Neural progenitor cell (in vitro differentiated cells): ENCODE measurements at places on chromosomes 11 and 22.

DNA sequence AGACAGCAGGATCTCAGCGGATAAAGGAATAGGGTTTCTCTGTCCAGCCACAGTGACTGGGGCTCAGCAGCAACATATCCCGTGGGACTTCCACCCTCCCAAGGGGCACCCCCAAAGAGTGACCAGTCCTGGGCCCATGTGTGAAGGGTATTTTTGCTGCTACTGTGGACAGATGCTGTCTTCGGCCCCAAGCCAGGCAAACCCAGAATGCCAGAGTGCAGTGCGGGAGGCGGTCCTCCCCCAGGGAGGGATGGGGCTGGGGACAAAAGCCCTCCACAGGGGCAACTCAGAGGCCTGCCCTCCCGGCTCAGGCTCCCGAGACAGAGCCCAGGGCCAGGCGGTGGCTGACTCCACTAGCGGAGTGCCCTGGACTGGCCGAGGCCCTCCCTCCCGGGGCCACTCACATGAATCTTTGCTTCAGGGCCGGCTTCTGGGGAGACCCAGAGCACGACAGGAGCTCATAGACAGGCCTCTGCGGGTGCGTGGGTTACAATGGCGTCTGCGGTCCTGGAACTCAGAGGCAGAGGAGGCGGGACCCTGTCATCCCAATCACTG is 34.7 kb upstream of the WNT7B start:
- no peak for DNase-seq

- no peak for DNase-seq
Observed at GRCh38 chr11:115706626-115707135, 202.5 kb upstream of the CADM1 start.

DNA sequence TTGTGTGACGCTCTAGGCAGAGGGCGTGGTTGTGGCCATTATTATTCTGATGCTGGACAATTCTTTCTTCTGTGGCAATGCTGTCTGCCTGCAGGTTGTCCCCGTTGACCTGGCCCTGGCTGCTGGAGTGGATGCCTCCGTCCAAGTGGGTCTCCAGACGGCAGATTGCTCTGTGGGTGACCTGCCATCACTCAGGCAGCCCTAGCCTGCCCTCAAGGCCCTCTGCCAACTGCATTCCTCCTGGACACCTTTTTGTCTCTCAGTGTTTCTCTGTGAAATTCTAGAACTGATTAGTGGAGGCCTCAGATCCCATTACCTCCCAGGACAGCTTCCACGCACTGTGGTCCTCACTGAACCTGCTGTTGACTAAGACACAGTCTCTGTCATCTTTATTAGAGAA is 86.7 kb downstream of the TBC1D22A start:
- DNase-seq: no peak

DNA sequence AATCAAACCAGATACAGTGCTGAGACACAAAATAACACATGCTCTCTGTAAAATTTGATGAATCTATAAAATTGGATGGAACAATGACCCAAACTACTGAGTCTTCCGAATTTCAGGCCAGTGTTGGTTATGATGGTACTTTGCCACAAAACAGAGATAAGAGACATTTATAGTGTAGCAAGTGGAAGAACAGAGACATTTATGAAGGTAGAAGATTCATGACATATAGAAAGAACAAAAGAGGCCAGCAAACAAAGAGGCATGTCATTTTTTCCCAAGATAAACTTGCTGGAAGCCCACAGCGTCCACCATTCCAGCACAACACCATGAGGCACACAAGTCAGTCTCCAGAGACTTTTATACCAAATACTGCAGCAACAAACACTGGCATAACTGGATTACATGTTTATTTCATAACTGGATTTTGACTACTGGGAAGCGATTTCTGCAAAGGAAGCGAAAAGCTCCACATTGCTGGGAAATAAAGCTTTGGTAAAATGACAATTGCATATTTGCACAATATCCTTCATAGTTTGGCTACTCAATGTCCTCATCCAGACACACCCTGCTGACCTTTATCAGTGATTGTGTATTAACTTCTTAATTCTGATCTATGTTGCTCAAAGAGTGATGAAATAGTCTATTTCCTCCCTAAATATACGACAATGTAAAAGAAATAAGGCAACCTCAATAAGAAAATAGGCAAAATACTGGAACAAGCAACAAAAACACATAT is 17.5 kb downstream of the DDI1 start:
- DNase-seq: no peak

DNA sequence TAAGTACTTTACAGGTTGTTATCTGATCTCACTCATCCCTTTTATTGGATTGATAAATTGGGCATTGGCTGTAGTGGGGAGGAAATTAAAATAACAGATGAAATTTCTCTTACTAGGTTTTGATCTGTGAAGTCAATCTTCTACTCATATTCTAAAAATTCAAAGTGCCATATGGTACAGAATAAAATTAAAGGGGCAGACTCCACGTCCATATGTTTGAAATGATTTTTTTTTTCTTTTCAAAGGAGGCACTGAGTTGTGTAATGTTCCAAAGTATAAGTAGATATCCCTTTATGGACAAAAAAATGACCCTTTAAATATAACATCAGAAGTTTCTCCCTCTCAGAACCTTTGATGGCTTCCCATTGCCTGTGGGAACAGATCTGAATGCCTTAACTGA is 207.4 kb downstream of the DBX1 start:
- DNase-seq: no peak

GRCh38 chr11:24046731-24047130 is 450.1 kb upstream of the LUZP2 start:
- DNase-seq: no peak
